Sigmoid colon (tissue), 7 donors: ENCODE measurements at places on chromosomes 12 and 14. TPM values are rescaled to one million over a fixed set of nuclear protein-coding genes. Genes with fewer than 3 reads are reported as not detected.

DNA sequence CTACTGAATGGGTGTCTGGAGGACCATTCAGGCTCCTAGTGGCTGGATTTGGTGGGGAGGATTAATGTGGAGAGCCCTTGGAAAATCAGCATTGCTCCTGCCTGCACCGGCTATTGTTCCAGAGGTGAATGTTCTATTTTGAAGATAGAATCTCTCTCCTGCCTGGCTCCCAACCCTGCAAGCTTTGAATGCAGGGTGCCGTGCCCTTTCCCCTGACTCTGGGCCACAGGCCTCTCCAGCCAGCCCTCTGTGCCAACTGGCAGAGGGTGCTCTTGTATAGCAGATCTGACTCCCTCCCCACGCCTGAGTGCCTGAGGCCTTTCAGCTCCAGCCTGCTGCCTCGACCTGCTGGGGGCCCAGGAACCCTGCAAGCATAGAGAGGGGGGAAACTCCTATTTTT, 106.8 kb downstream of the TMEM260 start:
- H3K27me3 ChIP-seq, result no peaks in the 10 kb centered on the region
- no peak overlapping the region for H3K27ac ChIP-seq
- H3K36me3 ChIP-seq, result no peaks in the 10 kb centered on the region
- DNase-seq, result no peak

DNA sequence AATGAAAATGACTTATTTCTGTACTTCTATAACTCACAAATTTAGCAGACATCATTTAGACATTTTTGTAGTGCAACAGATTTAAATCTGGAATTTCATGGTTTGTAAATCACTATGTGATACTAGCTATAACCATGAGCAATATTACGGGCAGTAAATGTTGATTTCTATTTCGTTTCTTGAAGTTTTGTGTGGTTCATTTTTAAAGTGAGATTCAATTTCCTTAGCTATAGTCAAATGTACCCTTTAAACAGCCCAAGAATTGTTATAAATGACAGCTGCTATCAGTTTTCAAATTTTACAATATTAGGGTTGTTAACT, 30.2 kb downstream of the NUDT4 start:
- no peak overlapping the region for H3K4me3 ChIP-seq
- H3K27ac ChIP-seq, result no peak overlapping the region
- H3K4me1 ChIP-seq, result no peaks in the 10 kb centered on the region
- peaks cover 2% of the 10 kb centered on the region for H3K36me3 ChIP-seq
- no peak for DNase-seq

GRCh38 chr12:63844391-63845341, at the start of gene SRGAP1:
SRGAP1 (plus strand) TSS chr12:63844700; CDS start chr12:63844817, 117 bp downstream.
- H3K27ac ChIP-seq, result peak within 1 kb of the TSS; percentile 93
- peak within 1 kb of the TSS; percentile 92 for H3K4me3 ChIP-seq
- no peaks in the 10 kb centered on the region for H3K36me3 ChIP-seq
- peak; percentile 86 for DNase-seq
- no peaks in the 10 kb centered on the region for H3K27me3 ChIP-seq
- H3K4me1 ChIP-seq, result peaks cover 27% of the 10 kb centered on the region

DNA sequence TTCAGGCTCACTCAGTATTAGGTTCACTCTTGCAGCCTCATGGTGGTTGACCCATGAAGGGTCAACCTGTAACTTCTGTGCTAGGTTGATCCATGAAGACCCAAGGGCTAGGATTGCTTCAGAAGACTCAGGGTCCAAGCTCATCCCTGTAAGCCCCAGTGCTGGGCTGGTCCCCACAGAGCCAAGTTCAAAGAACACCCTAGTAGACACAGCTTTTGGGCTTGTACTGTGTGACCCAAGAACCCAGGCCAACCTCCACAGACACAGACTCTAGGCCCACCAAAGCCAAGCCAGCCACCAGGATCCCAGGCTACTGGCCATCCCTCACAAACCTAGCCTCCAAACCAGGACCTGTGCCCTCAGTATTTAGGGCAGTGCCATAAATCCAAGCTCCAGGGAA, 1020.6 kb downstream of the SLC16A7 start:
- H3K4me3 ChIP-seq, result no peak overlapping the region
- no peak overlapping the region for H3K27ac ChIP-seq
- no peaks in the 10 kb centered on the region for H3K27me3 ChIP-seq
- H3K4me1 ChIP-seq, result no peaks in the 10 kb centered on the region
- peak; percentile 52 for DNase-seq

DNA sequence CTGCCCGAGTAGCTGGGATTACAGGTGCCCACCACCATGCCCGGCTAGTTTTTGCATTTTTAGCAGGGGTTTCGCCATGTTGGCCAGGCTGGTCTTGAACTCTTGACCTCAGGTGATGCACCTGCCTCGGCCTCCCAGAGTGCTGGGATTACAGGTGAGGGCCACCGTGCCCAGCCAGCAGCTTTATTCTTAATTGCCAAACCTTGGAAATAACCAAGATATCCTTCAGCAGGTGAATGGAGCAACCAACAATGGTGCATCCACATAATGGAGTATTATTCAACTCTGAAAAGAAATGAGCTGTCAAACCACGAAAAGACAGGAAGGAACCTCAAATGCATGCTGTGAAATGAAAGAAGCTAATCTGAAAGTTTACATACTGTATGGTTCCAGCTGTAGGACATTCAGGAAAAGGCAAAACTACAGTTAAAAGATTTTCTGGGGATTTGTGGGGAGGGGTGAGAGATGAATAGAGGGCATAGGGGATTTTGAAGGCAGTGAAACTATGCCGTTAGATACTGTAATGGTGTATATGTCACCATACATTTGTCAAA, 118.8 kb upstream of the CCND2 start:
- H3K36me3 ChIP-seq, result no peaks in the 10 kb centered on the region
- no peak overlapping the region for H3K4me3 ChIP-seq
- no peak for DNase-seq
- no peaks in the 10 kb centered on the region for H3K4me1 ChIP-seq
- no peaks in the 10 kb centered on the region for H3K27me3 ChIP-seq

- H3K36me3 ChIP-seq, result no peaks in the 10 kb centered on the region
- DNase-seq, result no peak
- no peaks in the 10 kb centered on the region for H3K27me3 ChIP-seq
- H3K4me1 ChIP-seq, result peaks cover 25% of the 10 kb centered on the region
- no peak overlapping the region for H3K27ac ChIP-seq
Measured at GRCh38 chr14:67817750-67818438, 1.5 kb upstream of the ZFYVE26 start.

GRCh38 chr12:92363295-92364146, 217.9 kb upstream of the BTG1 start:
- peak overlapping the region; percentile 9 for H3K4me3 ChIP-seq
- no peaks in the 10 kb centered on the region for H3K36me3 ChIP-seq
- H3K27me3 ChIP-seq, result no peaks in the 10 kb centered on the region

GRCh38 chr14:67934862-67935261, 115.3 kb downstream of the RAD51B start:
- no peak overlapping the region for H3K4me3 ChIP-seq
- no peaks in the 10 kb centered on the region for H3K4me1 ChIP-seq
- H3K27ac ChIP-seq, result peak overlapping the region; percentile 44
- H3K36me3 ChIP-seq, result no peaks in the 10 kb centered on the region
- DNase-seq, result no peak

DNA sequence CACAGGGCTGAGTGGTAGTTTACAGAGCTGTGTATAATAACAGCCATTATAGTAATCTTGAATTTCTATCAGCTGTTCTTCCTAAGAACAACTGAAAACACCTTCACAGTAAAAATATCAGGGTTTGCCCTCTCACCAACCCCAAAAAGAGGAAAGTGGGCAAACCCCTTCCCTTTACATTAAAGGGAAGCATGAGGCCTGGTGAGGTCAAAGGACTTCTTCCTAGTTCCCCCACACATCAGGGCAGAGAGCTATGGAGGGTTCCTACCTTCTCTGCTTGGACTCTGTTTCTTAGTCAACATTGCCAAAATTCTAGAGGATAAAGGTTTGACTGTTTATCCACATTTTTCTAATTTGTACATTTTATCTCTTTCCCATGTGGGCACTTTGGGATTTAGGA, 4.4 kb upstream of the RPAP3 start:
- DNase-seq, result no peak
- H3K36me3 ChIP-seq, result no peaks in the 10 kb centered on the region
- no peaks in the 10 kb centered on the region for H3K27me3 ChIP-seq
- no peak overlapping the region for H3K27ac ChIP-seq

- DNase-seq, result no peak
- no peak overlapping the region for H3K4me3 ChIP-seq
- no peaks in the 10 kb centered on the region for H3K27me3 ChIP-seq
- H3K4me1 ChIP-seq, result no peaks in the 10 kb centered on the region
- no peaks in the 10 kb centered on the region for H3K36me3 ChIP-seq
- no peak overlapping the region for H3K27ac ChIP-seq
Measured at GRCh38 chr14:39957290-39957689, 525.1 kb upstream of the FBXO33 start.

- no peaks in the 10 kb centered on the region for H3K27me3 ChIP-seq
- no peak overlapping the region for H3K27ac ChIP-seq
- H3K4me1 ChIP-seq, result no peaks in the 10 kb centered on the region
- H3K4me3 ChIP-seq, result no peak overlapping the region
- no peak for DNase-seq
- no peaks in the 10 kb centered on the region for H3K36me3 ChIP-seq
Measured at GRCh38 chr12:102759466-102759865, 157.6 kb downstream of the PAH start.

DNA sequence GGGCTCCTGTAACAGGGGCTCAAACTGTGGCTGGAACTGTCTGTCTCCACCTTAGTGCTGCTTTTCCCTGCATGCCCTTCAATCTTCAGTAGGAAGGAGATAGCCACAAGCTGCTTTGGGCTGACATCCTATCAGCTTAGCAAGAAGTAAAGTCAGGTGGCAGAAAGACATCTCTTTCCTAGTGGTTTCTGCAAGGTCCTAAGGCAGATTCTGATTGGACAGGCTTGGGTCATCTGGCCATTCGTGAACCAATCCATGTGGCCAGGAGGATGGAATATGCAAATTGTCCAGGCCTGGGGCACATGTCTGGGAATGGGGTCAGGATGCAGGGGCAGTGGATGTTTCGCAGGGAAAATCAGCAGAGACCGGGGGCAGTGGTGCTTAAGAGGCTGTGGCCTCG, 5.2 kb downstream of the RITA1 start:
- no peaks in the 10 kb centered on the region for H3K27me3 ChIP-seq
- no peak overlapping the region for H3K4me3 ChIP-seq
- H3K36me3 ChIP-seq, result no peaks in the 10 kb centered on the region
- peaks cover 24% of the 10 kb centered on the region for H3K4me1 ChIP-seq
- no peak overlapping the region for H3K27ac ChIP-seq

DNA sequence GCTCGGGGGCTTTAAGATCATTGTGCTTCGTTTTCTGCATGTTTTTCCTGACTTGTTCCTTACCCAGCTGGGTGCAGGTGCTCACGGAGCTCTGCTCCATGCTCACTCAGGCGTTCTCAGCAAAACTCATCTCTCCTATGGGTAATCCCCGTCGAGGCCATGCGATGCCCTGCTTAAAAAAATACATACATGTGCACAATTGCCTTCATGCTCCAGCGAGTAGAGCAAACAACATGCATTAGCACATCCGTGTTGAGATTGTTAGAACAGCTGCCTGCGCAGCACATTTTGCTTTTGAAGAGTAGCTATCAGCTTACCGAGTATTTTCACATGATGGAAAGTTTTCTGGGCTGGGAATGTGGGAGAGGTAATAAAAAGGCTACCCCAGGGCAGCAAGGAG, 16.2 kb downstream of the AACS start:
- peaks cover 61% of the 10 kb centered on the region for H3K36me3 ChIP-seq
- H3K27ac ChIP-seq, result no peak overlapping the region
- DNase-seq, result no peak
- H3K4me1 ChIP-seq, result no peaks in the 10 kb centered on the region

- no peaks in the 10 kb centered on the region for H3K36me3 ChIP-seq
- H3K27me3 ChIP-seq, result no peaks in the 10 kb centered on the region
- peak; percentile 38 for DNase-seq
- H3K4me1 ChIP-seq, result no peaks in the 10 kb centered on the region
- no peak overlapping the region for H3K4me3 ChIP-seq
Measured at GRCh38 chr14:67420102-67420739, 8.3 kb upstream of the PLEK2 start.

- H3K27ac ChIP-seq, result no peak within 1 kb of the TSS
- no peaks in the 10 kb centered on the region for H3K36me3 ChIP-seq
- no peak for DNase-seq
- H3K4me1 ChIP-seq, result peaks cover 13% of the 10 kb centered on the region
- H3K27me3 ChIP-seq, result peaks cover 38% of the 10 kb centered on the region
Measured at GRCh38 chr14:102922490-102923200, at the start of gene AMN. AMN (plus strand) TSS chr14:102922663; CDS start chr14:102922689, 26 bp downstream.

DNA sequence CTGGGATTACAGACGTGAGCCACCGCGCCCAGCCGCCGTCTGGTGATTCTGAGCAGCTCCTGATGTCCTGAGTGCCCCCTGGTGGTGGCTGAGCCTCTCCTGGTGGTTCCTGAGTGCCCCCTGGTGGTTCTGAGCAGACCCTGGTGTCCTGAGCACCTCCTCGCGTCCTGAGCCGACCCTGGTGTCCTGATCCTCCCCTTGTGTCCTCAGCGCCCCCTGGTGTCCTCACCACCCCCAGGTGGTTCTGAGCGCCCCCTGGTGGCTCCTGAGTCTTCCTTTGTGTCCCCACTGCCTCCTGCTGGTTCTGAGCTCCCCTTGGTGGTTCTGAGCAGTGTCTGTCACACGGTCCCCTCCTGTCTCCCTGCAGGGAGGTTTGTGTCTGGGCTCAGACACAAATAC, 1304.9 kb downstream of the TMEM121 start:
- no peaks in the 10 kb centered on the region for H3K36me3 ChIP-seq
- H3K27ac ChIP-seq, result no peak overlapping the region

The SDS gene
- not detected for total RNA-seq

The RNASE2 gene
- 2.9 TPM for total RNA-seq

The ACRBP gene
- 1.2 TPM for total RNA-seq

The TOMM20L gene
- not detected for total RNA-seq

The TGM1 gene
- total RNA-seq, result not detected

The KCNJ8 gene
- total RNA-seq, result 17.5 TPM

The ITFG2 gene
- 27.1 TPM for total RNA-seq

The TM9SF1 gene
- 35.8 TPM for total RNA-seq
